Foreskin melanocyte (primary cell): ENCODE measurements at places on chromosomes 1 and 21.

DNA sequence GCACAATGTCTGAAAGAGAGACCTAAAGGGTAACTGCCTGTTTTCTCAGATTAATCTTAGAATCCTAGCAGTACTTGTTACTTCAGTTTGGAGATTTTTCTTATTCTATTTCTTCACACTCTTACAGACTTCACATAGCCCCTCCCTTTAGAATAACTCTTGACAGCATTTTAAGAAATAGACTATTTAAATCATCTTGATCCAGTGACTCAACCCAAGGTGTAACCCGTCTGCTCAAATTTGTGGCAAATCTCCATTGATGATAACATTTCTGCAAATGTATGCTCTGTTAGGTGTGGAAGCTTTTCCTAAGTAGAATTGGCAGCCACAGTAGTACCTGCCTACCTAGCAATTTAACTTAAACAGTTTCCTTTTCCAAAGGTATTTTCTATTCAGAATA is 391.2 kb downstream of the DISC1 start:
- DNase-seq: no peak

- DNase-seq: no peak
These were observed 175.4 kb downstream of the ZBTB18 start for GRCh38 chr1:244226435-244226834.

- peak; percentile 50 for DNase-seq
These were observed 105.9 kb upstream of the SLC45A1 start for GRCh38 chr1:8211883-8212579.

GRCh38 chr1:205353612-205354011 is 3.1 kb downstream of the KLHDC8A start:
- DNase-seq: no peak

DNA sequence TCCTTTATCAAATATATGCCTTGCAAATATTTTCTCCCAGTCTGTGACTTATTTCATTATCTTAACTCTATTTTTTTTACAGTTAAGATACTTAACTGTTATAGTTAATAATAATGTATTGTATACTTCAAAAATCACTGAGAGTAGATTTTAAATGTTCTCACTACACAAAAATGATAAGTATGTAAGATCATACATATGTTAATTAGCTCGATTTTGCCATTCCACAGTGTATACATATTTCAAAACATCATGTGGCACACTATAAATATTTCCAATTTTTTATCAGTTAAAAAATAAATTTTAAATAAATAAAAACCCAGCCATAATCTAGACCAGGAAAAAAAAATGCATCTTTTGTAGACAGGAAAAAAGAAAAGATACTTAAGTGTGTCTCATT is 27.2 kb downstream of the CTTNBP2NL start:
- no peak for DNase-seq

DNA sequence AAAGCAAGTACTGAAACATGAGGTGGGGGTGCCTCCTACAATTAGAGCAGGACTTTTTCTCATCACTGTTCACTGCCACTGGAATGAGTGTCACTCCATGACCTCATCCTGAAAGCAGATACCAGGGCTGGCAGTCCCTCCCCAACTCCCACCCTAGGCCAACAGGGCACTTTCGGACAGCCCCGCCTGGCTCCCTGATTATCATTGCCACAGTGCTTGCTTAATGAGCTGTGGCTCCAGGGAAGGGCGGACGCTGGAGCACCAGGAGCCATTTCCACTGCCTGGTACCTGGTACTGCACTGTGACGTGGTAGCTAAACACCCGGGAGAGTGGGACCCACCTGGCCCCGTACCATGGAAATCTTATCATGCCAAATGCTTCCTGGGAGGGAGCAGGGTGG is 22.3 kb downstream of the SLC9A1 start:
- DNase-seq: no peak
